Stimulated activated CD8-positive, alpha-beta memory T cell treated with anti-CD3 and anti-CD28 coated beads, Interleukin-15, amount 100 ng/mL, for 4 hours (primary cell): ENCODE measurements at places on chromosomes 1 and 21.

GRCh38 chr21:32514275-32515055 is 70.9 kb downstream of the TCP10L start:
- DNase-seq: no peak

GRCh38 chr1:50959303-50959912 is 659 bp downstream of the FAF1 start:
- DNase-seq: no peak

- no peak for DNase-seq
Measured at GRCh38 chr1:27406362-27406680, 13.9 kb downstream of the GPR3 start.

DNA sequence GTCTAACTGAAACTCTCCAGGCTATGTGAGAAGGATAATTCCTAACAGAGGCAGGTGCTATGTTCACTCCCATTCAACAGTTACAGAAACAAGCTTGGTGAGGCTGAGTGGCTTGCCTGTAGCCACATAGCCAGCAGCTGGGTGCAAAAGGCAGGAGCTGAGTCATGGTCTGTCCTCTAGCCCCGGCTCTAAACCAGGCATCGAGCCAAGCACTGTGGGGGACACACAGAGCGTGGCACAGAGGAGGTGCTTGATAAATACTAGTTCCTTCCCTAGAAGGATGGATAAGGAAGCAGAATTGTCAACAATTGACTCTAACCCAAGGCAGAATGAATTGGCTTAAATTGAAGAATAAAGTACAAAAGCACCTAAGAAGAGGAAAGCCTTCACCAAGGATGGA is 10.4 kb upstream of the KCNA2 start:
- no peak for DNase-seq

DNA sequence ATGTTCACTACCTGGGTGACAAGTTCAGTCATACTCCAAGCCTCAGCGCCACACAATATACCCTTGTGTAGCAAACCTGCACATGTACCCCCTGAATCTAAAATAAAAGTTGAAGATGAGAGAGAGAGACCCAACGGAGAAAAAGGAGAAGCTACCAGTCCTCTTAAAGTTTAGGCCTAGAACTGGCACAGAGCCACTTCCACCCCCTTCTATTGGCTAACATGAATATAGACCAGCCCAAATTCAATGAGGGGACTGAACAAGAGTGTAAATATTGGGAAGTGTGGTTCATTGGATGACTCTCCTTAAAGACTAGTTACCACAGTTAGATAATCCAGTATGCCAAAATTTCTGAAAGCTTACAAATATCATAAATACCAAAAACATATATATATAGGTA is 139.9 kb upstream of the ATP1B1 start:
- no peak for DNase-seq

- no peak for DNase-seq
Measured at GRCh38 chr1:16204216-16204615, 8.2 kb downstream of the ARHGEF19 start.

DNA sequence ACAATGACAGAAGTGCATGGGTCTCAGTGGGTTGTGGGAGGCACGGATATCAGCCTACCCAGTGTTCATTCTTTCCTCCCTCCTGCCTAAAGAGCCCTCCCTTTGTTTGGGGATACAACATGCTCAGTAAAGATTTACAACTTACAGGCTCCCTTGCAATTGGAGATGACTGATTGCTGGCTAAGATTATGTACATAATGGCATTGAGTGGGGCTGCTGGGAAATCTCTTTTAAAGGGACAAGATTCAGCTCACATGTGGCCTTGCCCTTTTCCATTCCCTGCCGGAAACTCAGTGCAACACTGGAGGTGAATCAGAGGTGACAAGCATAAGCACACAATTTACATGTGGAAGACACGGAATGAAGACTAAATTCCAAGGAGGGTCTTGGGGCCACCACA is 83.7 kb upstream of the CHRM3 start:
- DNase-seq: no peak
